ENCODE measurements at places on chromosomes 12 and 14.

DNA sequence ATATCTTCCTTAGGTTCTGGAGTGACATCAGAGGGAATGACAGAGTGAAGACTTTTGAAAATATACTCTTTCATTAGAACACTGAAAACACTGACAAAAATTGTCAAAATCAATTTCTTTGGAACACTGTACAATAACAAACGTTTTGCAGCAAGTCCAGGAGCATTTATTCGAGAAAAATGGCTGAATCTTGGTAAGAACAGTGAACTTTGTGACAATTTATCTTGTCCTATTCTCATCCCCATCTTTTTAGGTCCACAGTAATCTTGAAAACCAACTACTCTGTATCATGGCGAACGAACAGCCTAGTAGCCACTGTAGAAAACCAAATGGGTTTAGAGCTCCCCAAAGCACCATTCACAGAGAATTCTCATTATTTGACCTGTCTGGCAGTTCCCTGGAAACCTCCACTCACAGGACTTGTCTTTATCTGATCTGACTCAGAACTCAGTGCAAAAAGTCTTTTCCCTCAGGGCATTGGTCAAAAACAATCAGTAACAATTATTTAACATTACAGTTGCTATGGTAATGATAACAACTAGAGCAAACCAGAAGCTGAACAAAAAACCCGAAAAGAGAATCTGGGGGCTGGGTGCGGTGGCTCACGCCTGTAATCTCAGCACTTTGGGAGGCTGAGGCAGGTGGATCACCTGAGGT lies 20.3 kb upstream of the PPP2R5E start:
- DNase-seq = no peak

DNA sequence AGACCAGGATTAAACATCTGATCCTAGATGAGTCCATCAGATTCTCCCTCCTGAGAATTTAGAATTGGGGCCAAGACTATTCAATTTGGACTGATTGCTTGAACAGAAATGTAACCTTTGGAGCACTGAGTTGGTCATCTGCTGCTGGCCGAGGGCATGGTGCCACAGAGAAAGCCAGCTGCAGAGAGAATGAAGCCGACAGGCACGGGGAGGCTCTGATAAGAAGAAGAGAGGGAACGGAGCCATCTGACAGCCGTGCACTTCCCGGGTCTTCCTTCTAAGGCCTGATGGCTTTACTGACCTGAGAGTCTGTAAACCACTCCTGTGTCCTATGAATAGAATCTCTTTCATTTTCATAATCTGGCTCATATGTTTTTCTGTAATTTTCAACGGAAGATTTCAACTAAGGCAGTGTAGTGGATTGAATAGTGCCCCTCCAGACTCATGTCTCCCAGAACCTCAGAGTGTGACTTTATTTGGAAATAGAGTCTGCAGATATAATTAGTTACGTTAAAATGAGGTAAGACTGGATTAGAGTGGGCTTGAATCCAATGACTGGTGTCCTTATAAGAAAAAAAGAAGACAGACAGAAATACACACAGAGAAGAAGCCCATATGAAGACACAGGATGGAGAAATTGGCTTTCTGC lies 39.1 kb upstream of the FRS2 start:
- DNase-seq = no peak

- DNase-seq = no peak
Observed at GRCh38 chr14:59455411-59455810, 9.8 kb downstream of the GPR135 start.

GRCh38 chr14:99647411-99647810 lies 2.5 kb downstream of the HHIPL1 start:
- no peak for DNase-seq

DNA sequence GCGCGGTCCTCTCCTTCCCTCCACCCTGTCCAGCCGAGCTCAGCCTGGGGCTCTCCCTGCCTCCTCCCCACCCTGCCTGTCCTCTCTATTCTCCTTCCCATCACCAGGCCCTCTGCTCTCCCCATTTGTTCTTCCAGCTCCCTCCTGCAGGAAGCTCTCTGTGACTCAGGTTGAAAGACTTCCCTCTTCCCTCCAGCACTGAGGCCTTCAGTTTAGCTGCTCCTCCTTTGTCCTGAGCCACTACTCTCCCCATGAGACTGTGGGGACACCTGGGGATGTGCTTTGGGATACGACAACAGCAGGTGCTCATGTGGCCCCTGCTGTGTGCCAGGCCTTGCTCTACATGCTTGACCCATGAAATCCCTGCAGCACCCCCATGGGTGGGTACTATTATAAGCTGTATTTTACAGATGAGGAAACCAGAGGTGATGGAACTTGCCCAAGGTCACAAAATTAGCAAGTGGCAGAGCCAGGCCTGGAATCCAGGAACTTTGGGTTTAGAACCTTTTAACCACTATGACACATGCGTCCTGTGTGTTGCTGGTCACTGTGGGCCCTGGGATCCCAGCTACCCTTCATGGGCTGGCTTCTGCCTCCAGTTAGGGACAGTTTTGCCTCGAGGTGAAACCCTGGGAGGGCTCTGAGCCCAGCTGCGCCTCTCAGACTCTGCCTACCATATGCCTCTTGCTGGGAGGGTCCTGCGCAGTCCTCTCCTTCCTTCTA lies 5.5 kb downstream of the KRT80 start:
- no peak for DNase-seq

GRCh38 chr12:68489273-68489672 lies 121.4 kb upstream of the RAP1B start:
- DNase-seq = no peak

Data from GM12865 (cell line).